ENCODE measurements at places on chromosomes 1 and 21. TPM values are rescaled to one million over a fixed set of nuclear protein-coding genes. Genes with fewer than 3 reads are reported as not detected.

GRCh38 chr1:2314273-2314802 is 77.0 kb downstream of the MORN1 start:
- DNase-seq: peak; percentile 93

- DNase-seq: no peak
Observed at GRCh38 chr21:35976929-35977328, 83.4 kb downstream of the SETD4 start.

DNA sequence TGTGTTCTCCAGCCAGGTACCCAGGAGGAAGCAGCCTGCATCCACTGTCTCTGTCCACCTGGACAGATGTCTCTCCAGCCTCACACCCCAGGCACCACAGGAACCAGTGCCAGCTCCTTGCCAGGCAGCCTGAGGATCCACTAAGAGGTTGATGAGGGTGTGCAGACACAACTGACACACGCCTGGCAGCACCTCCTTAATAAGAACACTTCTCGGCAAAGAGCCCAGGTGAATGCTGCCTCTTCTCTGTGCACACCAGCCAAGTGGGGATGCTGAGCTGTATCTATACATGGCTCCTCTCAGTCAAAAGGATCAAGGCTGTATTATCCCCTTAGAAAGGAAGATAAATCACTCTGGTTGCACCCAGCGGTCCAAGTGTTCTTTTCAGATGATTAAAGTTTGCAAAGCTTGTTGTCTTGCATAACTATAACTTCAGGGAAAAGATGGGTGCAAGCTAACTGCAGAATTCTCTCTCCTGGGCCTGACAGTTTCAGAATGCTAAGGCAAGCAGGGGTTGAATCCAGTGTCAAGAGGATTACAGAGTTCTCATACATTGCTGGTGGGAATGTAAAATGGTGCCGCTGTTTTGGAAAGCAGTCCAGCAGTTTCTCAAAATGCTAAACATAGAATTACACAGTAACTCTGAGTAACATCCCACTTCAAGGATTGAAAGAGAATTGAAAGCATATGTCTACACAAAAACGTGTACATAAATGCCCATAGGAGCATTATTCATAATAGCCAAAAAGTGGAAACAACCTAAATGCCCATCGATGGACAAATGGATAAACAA is 3.7 kb upstream of the CAPN8 start:
- no peak for DNase-seq

- DNase-seq: no peak
Observed at GRCh38 chr1:48028218-48029069, 31.3 kb upstream of the TRABD2B start.

- DNase-seq: no peak
Observed at GRCh38 chr1:2240270-2241156, 12.4 kb downstream of the SKI start.

GRCh38 chr1:191049781-191050180 is 572.1 kb upstream of the BRINP3 start:
- DNase-seq: no peak

GRCh38 chr1:223780949-223781348 is 64.8 kb downstream of the TP53BP2 start:
- no peak for DNase-seq

- DNase-seq: no peak
Observed at GRCh38 chr1:35882586-35882944, 444 bp upstream of the AGO1 start.

TFF3 gene
- total RNA-seq: not detected

SRGAP2B gene
- 19.1 TPM for total RNA-seq

KLHDC8A gene
- total RNA-seq: 20.2 TPM

AADACL3 gene
- not detected for total RNA-seq

Measured in neural progenitor cell (in vitro differentiated cells).